Transverse colon (tissue), 4 donors: ENCODE measurements at places on chromosomes 12 and 14.

GRCh38 chr12:16352481-16352880 is 5.0 kb downstream of the MGST1 start:
- no peaks in the 10 kb centered on the region for H3K27me3 ChIP-seq
- no peak overlapping the region for H3K27ac ChIP-seq
- no peak for DNase-seq

DNA sequence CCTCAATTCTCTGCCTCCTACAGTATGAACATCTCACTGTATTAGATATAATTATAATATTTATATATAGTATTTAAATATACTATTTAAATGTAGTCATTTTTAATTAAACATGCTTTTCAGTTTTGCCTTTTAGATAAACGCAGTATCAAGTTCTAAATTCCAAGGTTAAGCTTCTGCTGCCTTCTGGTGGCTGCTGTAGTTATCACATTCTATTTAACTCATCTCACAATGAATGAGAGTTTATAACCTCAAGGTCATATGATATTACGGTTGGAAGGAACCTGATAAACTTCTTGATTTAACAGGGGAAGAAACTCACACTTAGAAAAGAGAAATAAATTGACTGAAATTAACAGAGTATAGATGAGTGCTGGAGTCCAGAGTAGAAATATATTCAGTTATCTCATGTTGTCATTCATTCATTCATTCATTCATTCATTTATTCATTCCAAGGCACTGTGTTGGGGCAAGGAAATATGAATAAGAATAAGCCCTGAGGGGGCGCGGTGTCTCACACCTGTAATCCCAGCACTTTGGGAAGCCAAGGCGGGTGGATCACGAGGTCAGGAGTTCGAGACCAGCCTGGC is 31.9 kb downstream of the GUCY2C start:
- H3K4me3 ChIP-seq, result no peak overlapping the region
- DNase-seq, result peak; percentile 22

GRCh38 chr14:103194256-103195045 is 71.2 kb downstream of the TNFAIP2 start:
- no peak for DNase-seq
- H3K27me3 ChIP-seq, result peaks cover 11% of the 10 kb centered on the region
- H3K27ac ChIP-seq, result no peak overlapping the region
- no peaks in the 10 kb centered on the region for H3K36me3 ChIP-seq
- H3K4me1 ChIP-seq, result no peaks in the 10 kb centered on the region

GRCh38 chr12:49236423-49236822 is 28.5 kb upstream of the TUBA1C start:
- no peaks in the 10 kb centered on the region for H3K27me3 ChIP-seq
- H3K4me1 ChIP-seq, result peaks cover 11% of the 10 kb centered on the region
- no peak overlapping the region for H3K27ac ChIP-seq
- no peaks in the 10 kb centered on the region for H3K36me3 ChIP-seq
